ENCODE measurements at places on chromosomes 12 and 14.

- DNase-seq = no peak
These were observed 69.3 kb downstream of the APAF1 start for GRCh38 chr12:98714426-98714825.

DNA sequence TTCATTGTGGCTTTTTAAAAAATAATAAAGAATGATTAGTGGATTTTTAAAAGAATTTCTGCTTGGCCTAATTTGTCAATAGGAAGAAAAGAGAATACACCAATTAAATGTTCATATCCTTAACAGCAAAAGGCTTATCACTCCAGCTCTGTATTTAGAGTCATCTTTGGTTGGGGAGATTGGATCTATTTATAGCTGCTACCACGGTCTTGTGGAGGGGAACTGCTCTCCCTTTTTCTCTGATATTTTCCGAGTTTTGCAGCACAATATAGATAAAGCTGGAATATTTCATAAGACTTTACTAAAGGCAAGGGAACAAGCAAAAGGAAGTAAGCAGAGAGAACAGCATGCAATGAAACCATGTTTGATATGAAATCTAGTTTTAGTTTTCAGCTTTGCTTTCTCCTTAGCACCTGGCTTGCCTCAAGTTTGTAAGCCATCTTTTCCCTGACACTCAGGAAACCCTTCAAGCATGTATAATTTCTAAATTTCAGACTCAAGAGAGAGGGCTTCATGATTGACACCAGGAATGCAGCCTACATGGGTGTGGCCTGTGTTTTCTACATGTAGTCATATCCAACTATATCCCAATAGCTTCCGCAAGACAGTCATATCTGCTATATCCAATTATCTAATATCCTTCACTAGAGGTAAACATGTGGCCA lies 35.2 kb downstream of the BRMS1L start:
- DNase-seq = no peak

GRCh38 chr14:51807356-51807755 lies 53.1 kb upstream of the GNG2 start:
- DNase-seq = no peak

- no peak for DNase-seq
These were observed 13.7 kb downstream of the HRK start for GRCh38 chr12:116867523-116867922.
